ENCODE measurements at places on chromosomes 7 and 10.

DNA sequence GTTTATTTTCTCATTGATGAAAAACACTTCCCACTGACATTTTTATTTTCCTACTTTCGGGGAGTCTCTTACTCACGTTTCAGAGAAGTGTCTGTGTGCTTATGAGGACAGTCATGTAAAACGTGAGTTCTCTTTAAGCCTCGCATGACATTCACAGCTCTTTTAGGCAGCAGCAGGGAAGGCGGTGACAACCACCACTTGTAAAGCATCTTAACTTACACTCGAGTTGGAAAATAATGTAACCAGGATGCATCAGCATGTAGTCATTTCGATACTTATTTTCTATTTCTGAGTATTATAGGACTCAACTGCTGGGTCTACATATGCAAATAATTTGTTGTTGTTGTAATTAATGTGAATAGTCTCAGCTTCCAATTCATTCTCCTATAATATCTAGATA, 153.6 kb downstream of the SEMA3D start:
- DNase-seq, result no peak

DNA sequence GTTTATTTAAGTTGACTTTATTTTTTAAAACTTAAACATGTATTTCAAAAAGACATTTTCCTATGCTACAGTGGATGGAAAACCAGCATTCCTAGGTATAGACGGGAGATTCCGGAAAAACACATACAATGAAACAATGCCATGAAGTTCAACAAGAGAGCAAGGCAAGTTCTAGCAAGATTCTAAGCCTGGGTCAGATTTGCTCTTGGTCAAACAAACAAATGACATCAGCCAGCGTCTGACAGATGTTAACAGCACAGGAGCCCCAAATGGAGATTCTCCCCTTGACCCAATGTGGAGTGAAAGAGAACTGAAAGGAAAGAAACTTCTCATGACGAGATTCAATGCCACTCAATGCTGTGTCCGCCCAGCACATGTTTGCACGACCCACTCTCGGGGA, 149.9 kb downstream of the NEURL1 start:
- DNase-seq, result no peak

DNA sequence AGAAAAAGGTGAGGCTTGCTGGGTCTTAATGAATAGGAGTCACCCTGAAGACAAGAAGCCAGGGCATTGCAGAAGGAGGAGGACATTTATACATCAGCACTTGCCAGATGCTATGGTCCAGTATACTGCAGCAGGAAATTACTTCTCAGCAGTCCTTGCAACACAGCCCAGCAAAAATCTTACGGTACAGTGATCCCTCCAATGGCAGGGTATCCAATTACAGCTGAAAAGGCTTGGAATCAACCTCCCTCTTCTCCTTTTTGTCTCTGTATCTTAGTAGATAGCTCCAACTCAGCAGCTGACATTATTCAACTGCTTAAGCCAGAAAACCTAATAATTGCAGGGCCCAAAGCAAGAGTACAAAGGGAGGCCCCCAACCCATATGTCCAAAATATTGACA, 128.3 kb upstream of the COBL start:
- no peak for DNase-seq

DNA sequence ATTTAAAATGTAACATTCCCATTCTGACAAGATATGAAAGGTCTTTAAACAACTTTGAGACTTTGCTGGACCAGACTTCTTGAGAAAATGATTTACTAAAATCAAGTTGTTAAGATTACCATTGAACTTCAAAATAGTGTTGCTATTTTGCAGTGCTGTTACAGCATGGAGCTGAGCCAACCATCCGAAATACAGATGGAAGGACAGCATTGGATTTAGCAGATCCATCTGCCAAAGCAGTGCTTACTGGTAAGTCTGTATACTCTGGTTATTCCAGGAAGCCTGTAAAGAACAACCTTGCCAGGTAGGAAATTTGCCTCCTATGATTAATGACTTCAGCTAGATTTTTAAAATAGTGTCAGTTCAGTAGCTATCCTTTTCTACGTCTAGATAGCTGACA, 18.8 kb downstream of the TNKS2 start:
- no peak for DNase-seq
